AG09309 (cell line): ENCODE measurements at places on chromosomes 13 and 19.
A peak's percentile ranks its signal among the peaks of the same experiment; 100 is the strongest.

GRCh38 chr13:92436924-92437323, 789.7 kb upstream of the GPC6 start:
- DNase-seq: no peak

- no peak for DNase-seq
Observed at GRCh38 chr19:33005440-33005839, 33.4 kb downstream of the FAAP24 start.

GRCh38 chr13:76439546-76439945, 446.7 kb downstream of the KCTD12 start:
- no peak for DNase-seq

- no peak for DNase-seq
Observed at GRCh38 chr19:12788682-12789097, 2.6 kb upstream of the JUNB start.

DNA sequence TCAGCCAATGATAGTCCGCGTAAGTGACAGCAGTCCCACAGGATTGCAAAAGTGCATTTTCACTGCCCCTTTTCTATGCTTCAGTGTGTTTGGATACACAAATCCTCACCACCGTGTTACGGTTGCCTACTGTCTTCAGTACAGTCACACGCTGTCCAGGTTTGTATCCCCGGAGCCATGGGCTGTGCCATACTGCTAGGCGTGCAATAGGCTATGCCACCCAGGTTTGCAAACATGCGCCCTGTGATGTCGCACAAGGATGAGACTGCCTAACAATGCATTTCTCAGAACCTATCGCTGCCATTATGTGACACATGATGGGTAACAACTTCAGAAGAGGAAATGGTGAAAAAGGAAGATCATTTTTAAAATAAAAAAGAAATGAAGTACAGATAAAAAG, 16.8 kb upstream of the ADPRHL1 start:
- no peak for DNase-seq

DNA sequence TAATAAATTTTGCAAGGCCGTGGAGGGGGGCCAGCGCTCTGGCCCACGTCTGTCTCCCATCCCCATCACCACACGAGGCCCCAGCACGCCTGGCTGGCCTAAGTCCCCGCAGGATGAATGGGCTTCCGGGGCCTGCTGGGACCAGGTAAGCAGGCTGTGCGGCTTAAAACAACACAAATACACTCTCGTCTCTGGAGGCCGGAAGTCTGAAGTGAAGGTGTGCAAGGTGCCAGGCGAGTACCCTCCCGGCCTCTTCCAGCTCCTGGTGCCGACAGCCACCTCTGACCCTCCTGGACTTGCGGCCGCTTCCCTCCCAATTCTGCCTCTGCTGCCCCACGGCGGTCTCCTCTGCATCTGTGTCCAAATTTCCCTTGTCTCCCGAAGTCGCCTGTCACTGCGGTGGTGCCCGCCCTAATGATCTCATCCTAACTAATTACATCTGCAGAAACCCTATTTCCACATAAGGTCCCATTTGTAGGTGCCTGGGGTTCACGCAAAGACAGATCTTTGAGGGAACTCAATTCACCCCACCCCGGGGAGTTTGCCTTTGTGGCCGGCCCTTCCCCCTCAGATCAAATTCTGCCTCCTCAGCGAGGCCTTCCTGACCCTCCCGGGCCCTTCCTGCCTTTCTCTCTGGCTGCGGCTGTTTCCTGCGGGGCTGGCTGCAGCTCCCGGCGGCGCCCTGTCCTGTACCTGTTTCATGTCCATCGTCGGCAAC, 8.1 kb upstream of the PTBP1 start:
- no peak for DNase-seq

DNA sequence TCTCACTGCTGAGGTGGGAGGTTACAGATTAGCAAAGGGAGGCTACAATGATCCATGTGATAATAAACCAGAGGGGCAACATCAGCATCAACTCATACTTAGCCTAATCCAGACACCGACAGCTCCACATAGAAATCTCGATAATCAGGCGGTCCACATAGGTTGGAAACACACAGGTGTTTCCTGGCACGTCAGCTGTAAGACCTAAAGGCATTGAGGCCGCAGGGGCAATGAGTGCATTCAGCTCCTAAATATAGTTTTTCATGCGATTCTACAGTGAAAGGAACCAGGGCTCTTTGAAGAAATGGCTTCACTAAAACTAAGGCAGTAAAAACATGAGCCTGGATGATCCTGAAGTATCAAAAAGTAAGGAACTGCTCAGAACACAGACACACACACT, 19.3 kb downstream of the PLPP2 start:
- DNase-seq: no peak

GRCh38 chr13:98147521-98147920, 4.6 kb downstream of the FARP1 start:
- no peak for DNase-seq

DNA sequence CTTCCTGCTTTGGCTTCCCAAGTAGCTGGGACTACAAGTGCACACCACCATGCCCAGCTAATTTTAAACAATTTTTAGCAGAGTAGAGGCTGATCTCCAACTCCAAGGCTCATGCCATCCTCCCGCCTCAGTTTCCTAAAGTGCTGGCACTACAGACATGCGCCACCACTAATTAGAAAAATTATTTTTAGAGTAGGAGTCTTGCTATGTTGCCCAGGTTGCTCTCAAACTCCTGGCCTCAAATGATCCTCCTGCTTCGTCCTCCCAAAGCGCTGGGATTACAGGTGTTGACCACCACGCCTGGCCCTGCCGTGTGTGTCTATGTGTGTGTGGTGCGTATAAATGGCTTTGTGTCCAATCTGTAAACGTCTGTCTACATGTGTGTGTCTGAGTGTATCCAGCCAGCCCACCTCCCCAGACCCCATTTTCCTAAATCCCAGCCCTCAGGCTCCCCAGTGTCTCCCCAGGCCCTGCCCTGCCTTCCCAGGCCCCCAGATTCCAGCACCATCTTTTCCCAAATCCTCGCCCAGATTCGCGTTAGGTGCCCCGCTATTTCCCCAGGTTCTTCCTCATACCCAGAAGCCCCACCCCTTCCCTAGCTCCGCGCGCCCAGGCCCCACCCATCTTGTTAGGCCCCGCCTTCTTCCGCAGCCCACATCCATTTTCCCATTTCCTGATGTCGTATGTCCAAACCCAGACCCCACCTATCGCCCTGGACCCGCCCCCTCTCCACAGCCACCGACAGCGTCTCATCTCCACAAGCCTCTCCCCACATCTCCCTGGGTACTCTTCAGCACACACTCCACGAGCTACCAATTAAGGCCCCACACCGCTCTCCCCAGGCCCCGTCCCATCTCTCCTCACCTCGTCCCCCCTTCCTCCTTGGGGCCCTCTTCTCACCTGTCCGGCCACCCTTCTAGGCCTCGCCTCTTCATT, 24.9 kb downstream of the SLC8A2 start:
- DNase-seq: no peak

- DNase-seq: no peak
Observed at GRCh38 chr13:20826843-20827560, 53.2 kb upstream of the EEF1AKMT1 start.

- DNase-seq: no peak
Observed at GRCh38 chr13:72834601-72835000, 52.7 kb downstream of the PIBF1 start.

DNA sequence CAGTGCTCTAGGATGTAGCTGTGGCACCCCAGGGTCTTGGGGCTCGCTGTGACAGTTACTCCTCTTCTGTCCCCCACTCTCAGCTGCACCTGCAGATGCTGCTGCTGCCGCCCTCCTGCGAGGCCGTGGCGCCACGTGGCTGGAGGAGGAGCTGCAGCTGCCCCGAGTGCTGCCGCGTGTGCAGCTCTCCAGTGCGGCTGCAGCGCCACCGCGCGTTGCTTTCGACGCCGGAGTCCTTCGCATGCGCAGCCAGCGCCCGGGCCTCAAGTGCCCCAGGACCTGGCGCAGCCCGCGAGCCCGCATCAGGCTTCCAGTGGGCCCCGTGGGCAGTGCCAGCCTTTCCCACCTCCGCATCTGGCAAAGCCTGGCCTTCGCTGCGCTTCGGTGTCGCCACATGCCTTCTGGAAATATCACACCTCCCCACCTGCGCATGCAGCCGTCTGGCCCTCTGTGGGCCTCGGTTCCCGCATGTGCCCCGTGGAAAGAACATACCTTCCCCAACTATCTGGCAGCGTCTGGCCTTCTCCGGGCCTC, 692 bp upstream of the ZNF580 start:
- no peak for DNase-seq

GRCh38 chr19:30682999-30683536, 310.9 kb downstream of the ZNF536 start:
- peak; percentile 81 for DNase-seq

DNA sequence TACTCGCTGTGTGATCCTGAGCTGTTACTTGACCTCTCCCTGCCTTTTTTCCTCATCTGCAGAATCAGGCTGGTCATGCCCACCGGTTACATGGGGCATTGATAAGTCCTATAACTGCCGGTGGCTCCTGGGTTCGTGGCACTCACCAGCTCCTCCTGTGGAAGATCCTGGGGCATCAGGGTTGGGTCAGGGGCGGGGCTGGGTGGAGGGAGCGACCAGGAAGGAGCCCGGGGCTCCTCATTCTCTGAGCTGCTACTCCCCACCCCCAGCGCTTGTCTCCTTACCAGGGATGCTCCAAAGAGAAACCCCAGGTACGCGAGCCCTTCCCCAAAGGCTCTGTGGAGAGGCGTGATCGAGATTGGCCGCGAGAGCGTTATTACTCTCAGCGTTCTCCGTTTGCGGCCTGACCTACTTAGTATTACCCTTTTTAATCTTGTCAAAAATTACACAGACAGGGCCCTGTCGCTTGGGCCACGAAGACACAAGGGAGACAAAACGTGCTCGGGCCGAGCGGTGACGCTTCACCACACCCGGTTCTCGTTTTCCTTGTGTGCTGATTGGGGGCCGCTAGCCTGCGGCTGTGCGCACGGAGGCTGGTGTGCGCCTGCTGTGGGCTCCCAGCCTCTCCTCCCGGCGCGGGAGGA, 10.7 kb downstream of the HDGFL2 start:
- DNase-seq: no peak

DNA sequence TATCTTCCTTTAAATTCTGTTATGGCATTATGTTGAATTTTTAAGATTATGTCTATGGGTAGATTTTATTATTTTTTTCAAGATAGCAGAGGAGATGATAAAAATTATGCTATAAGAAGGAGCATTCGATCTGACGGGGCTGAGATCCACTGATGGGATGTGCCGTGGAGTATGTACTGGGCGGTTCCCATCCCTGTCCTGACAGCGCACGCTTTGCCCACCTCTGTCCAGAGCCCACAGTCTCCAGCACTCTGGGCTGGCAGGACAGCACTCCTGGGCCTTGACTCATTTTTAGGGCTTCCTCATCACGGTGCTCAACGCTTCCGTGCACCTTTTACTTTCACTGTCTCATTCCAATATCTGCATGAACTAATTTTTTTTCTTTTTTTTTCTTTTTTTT, 235.5 kb downstream of the TEX29 start:
- DNase-seq: no peak

- DNase-seq: no peak
Observed at GRCh38 chr13:25604106-25604505, 232.3 kb downstream of the ATP8A2 start.

GRCh38 chr19:39825531-39826076, 8.4 kb downstream of the DYRK1B start:
- DNase-seq: no peak

GRCh38 chr19:55252760-55253663, 5.8 kb downstream of the PPP6R1 start:
- no peak for DNase-seq

DNA sequence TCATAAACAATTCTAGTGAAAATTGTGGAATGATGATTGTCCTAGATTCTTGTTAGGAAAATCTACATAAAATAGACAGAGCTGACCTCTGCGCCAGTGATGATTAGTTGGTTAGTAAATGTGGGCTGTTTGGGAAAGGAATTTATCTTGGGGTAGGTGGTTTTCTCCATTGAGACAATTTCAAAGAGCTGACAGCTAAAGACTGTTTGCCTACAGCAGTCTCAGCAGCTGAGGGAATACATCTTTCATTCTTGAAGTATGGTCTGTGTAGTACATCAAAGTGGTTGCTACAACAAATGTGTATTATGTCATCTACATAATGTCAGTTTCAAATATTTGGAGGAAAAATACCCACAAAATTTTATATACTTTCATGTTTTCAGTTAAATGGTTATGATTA, 117.2 kb upstream of the TRPC4 start:
- DNase-seq: no peak

DNA sequence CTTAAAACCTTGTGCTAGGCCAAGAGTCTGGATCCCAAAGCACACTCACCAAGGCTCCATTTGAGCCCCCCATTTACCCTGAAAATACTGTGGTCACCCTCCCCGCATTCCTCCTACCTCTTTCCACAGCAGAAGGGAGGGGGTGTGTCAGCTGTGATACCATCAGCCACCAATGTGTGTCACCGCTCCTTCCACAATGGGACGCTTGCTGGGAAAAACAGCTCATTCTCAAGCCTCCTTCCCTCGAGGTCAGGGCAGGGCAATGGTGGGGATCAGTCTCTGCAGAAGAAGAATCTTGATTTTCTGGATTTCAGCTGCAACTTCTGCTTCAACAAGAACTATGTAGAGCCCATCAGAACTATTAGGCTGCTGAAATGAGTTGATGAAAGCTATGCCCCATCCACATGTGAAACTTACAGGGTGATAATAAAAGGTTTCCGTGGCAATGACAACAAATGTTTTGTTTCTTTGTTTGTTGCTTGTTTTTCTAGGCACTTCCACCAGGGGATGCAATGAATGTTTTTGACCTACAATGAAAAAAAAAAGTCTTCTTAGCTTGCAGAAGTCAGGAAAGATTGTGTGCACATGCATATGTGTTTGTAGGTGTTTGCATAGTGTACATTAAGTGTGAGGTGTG, 26.4 kb upstream of the ZNF507 start:
- no peak for DNase-seq

- no peak for DNase-seq
Observed at GRCh38 chr13:53151336-53152056, 122.9 kb downstream of the OLFM4 start.
